ENCODE measurements at places on chromosomes 2 and 18. TPM values are rescaled to one million over a fixed set of nuclear protein-coding genes. Genes with fewer than 3 reads are reported as not detected.

DNA sequence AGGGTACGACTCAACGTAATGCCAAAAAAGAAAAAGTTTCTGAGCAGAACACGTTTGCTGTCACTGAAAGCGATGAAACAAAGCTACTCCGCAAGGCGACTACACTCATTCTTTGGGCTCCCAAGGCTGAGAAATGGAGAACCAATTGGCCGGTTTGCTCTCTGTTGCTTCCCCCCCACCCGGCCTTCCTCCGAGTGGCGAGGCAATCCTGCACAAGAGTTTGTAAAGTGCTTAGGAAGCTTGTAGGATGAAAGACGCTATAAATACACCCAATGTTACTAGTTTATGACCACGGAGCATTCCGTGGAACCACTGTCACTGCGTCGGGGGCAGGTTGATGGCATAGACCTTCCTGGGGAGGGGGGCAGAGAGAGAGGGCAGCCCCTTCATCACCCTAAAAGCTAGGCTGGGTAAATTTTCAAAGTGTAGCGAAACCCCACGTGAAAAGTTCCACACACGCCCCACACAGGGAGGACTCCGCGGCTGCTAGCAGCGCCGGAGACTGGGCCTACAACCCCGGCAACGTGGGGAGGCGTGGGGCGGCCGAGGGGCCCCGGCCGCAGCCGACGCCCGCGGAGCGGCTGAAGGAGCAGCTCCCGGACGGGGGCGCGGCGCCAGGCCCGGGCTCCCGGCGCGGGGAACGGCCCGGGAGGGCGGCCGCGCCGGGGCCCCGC, 915 bp downstream of the CUL3 start:
- H3K36me3 ChIP-seq, result peaks cover 18% of the 10 kb centered on the region
- DNase-seq, result peak; percentile 27
- H3K4me3 ChIP-seq, result peak overlapping the region; percentile 100

DNA sequence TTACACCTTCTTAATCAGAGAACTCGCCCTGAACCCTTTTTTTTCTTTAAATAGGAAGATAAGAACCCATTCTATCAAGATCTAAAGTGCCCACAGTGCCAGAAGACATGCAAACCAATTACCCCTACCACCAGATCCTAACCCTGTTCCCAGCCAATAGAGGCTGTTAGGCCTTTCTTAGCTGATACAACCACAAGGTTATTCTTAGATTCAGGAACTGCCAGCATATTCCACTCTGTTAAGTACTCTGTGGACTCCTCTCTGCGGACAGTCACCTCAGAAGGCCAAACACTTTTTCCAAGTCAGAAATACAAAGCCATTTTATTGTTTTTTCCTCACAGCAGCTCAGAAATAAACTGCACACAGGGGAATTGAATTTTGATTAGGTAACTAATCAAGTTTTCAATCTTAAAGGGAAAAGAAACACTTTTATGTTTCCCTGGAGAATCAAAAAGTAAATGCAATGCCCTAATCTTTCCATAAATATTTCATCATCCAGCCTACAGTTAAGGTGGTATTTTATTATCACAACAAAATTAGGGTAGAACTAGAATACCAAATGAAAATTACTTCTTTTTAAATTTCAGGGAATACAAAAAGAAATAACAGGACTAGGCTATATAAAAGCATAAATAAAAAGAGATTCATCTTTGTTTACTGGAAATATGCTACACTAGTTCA, 111.4 kb downstream of the NBAS start:
- H3K4me3 ChIP-seq, result no peak overlapping the region
- no peak for DNase-seq
- H3K27me3 ChIP-seq, result no peaks in the 10 kb centered on the region
- no peak overlapping the region for H3K27ac ChIP-seq
- peaks cover 6% of the 10 kb centered on the region for H3K36me3 ChIP-seq

- no peak overlapping the region for H3K4me3 ChIP-seq
- no peaks in the 10 kb centered on the region for H3K4me1 ChIP-seq
- no peak for DNase-seq
- no peak overlapping the region for H3K27ac ChIP-seq
These were observed 106.6 kb upstream of the MSH6 start for GRCh38 chr2:47676261-47676926.

DNA sequence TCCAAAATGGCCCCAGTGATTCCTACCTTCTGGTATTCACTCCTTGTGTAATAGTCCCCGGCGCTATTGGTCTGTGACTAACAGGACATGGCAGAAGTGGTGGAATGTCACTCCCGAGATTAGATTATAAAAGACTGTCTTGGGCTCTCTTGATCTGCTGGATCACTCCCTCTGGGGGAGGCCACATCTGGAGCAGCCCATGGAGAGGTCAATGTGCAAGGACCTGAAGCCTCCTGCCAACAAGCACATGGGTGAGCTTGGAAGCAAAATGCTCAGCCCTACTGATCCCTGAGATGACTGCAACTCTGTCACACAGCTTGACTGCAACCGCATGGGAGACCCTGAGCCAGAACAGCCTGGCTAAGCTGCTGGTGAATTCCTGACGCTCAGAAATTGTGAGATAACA, 94.3 kb upstream of the GLI2 start:
- H3K27ac ChIP-seq, result no peak overlapping the region
- no peak overlapping the region for H3K4me3 ChIP-seq
- no peaks in the 10 kb centered on the region for H3K4me1 ChIP-seq
- no peaks in the 10 kb centered on the region for H3K27me3 ChIP-seq

- H3K36me3 ChIP-seq, result peaks cover 4% of the 10 kb centered on the region
- H3K27me3 ChIP-seq, result peaks cover 3% of the 10 kb centered on the region
- no peaks in the 10 kb centered on the region for H3K4me1 ChIP-seq
- no peak overlapping the region for H3K4me3 ChIP-seq
- no peak overlapping the region for H3K27ac ChIP-seq
- no peak for DNase-seq
These were observed 217.7 kb downstream of the PRKCE start for GRCh38 chr2:45869165-45869501.

GRCh38 chr2:172839446-172839845, 103.8 kb downstream of the RAPGEF4 start:
- peaks cover 5% of the 10 kb centered on the region for H3K27me3 ChIP-seq
- no peak for DNase-seq
- no peaks in the 10 kb centered on the region for H3K36me3 ChIP-seq
- no peak overlapping the region for H3K4me3 ChIP-seq
- no peak overlapping the region for H3K27ac ChIP-seq

- DNase-seq, result no peak
- no peaks in the 10 kb centered on the region for H3K36me3 ChIP-seq
- H3K27me3 ChIP-seq, result no peaks in the 10 kb centered on the region
These were observed 25.3 kb upstream of the PTPRM start for GRCh38 chr18:7541835-7542234.

DNA sequence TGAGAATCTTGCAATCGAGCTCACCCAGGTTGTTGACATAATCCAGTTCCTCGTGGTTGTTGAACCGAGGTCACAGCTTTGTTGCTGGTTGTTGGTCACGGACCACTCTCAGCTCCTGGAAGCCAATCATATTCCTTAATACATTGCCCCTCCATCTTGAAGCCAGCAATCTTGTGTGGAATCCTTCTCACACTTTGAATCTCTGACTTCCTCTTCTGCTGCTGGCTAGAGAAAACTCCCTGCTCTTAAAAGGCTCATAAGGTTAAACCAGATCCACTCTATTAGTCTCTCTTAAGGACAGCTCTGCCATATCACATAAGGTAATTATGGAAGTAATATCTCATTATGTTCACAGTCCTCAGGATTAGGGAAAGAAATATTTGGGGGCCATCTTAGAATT, 41.1 kb downstream of the SP140 start:
- no peaks in the 10 kb centered on the region for H3K36me3 ChIP-seq
- DNase-seq, result no peak
- H3K27me3 ChIP-seq, result no peaks in the 10 kb centered on the region
- H3K27ac ChIP-seq, result no peak overlapping the region
- H3K4me1 ChIP-seq, result no peaks in the 10 kb centered on the region

GRCh38 chr2:162050513-162050961, 23.5 kb downstream of the DPP4 start:
- no peak for DNase-seq
- H3K27ac ChIP-seq, result no peak overlapping the region
- no peaks in the 10 kb centered on the region for H3K27me3 ChIP-seq
- H3K4me3 ChIP-seq, result no peak overlapping the region
- H3K4me1 ChIP-seq, result no peaks in the 10 kb centered on the region

- H3K4me1 ChIP-seq, result peaks cover 32% of the 10 kb centered on the region
- H3K36me3 ChIP-seq, result peaks cover 10% of the 10 kb centered on the region
- no peak overlapping the region for H3K4me3 ChIP-seq
These were observed 32.1 kb downstream of the HK2 start for GRCh38 chr2:74865770-74866674.

DNA sequence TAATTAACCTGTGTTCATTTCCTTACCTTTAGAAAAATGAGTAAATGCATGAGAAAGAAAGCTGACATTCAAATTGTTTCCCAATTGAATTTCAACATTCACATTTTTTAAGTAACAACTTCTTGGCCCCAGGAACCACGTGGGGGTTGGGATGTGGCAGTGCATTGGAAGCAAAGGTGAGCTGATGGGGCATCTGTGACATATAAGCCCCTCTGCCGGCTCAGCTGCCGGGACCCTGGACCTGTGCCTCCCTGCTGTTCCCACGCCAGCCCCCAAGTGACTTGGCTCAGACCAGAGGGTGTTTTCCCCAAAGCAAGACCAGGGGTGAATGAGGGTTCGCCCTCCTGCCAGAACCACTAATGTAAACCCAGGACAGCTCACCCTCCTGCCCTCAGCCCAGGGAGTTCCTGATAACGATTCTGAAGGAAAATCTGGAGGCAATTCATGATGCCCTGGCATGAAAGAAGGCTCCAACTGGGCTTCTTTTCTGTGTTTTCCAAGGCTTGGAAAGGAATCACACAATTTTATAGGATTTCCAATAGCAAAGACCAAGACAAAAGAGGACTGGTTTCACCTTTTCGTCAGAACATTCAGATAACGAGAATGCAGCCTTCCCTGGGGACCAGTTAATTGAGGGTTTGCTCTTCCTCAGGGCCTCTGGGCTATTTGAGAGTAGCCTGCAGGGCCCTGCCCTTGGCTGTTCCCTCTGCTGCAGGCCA, 193.2 kb upstream of the TWIST2 start:
- no peak overlapping the region for H3K27ac ChIP-seq
- peaks cover 7% of the 10 kb centered on the region for H3K27me3 ChIP-seq
- H3K36me3 ChIP-seq, result no peaks in the 10 kb centered on the region
- no peak overlapping the region for H3K4me3 ChIP-seq

Gene ARHGEF33
- total RNA-seq, result 0.69 TPM

Gene SERPINB7
- not detected for total RNA-seq

Gene SERPINB12
- not detected for total RNA-seq

Gene PLEKHH2
- total RNA-seq, result 1.6 TPM

Data from endothelial cell (in vitro differentiated cells).